Left lobe of liver (tissue), 2 donors: ENCODE measurements at places on chromosomes 4 and X.

GRCh38 chr4:105236202-105236915 is 89.7 kb downstream of the TET2 start:
- no peak for DNase-seq

DNA sequence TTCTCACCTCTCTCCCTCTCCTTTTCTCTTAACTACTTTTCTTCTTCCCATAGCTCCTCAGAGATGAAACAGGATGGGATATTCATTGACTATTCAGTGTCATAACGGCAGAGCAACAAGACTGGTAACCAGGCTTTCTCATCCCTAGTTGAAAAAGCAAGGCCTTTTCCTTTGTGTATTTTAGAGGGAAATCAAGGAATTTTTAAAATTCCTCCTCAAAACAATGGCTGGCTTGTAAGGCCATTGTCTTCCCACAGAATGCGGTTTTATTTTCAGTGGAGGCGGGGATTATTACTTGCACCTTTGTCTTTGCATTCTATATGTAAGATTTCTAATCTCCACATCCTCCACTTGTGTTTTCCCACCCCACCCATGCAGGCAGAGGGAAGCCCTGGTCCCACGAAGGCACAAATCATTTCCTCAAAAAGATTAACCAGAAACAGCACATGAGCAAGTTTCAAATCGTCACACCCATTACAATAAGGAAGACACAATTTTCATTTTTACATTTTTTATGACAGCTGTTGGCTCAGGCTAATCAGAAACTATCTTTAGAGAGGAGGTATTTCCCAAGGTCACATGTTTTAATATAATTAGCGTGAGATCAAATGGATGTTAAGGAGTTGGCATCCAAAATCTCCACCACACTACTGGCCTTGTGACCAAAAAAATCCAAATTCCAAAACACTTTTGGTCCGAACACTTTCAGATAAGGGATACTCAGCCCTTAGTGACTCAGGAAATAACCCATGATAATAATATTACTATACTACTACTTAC is 53.0 kb upstream of the KDR start:
- DNase-seq, result no peak

DNA sequence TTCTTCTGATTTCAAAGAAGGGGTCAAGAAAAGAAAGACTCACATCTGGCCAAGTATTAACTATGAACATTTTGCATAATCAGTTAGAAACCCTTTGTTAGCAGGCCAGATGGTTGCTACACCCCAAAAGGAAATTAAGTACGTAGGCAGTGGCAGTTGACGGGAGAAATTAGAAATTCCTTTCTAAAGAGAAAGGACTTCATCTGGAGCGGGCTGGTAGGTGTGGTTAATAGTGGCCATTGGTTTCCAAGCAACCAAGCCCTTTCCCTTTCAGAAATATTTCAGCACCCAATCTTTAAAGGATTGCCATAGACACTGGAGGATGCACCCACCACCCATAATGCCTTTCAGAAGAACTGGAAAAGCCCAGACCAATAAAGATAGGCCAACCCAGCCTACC is 235.7 kb upstream of the LDB2 start:
- DNase-seq, result no peak

- DNase-seq, result no peak
Measured at GRCh38 chrX:87728024-87728423, 210.4 kb downstream of the KLHL4 start.

DNA sequence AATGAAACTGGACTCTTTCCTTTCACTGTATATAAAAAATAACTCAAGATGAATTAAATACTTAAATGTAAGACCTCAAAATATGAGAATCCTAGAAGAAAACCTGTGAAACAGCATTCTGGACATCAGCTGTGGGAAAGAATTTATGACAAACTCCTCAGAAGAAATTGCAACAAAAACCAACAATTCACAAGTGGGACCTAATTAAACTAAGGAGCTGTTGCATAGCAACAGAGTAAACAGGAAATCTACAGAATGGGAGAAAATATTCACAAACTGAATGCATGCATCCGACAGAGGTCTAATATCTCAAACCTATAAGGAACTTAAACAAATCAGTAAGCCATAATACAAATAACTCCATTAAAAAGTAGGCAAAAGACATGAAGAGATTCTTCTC is 851.7 kb upstream of the PCDH10 start:
- DNase-seq, result no peak

DNA sequence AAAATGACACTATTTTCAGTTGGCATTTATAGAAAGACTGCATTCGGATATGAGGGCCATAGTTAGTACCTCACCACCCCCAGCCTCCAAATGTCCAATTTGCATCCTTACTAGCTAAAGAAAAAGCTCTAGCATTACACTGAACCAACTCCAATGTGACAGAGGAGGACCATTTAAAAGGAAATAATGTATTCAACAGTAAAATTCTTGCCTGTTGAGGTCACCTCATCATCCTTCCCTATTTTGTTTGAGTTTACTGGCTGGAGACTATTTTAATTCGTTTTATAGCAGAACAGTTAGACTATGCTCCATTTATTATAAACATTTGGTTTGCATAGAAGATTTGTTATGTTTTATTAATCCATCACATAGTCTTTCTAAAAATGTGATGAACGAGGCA is 88.2 kb upstream of the PPARGC1A start:
- DNase-seq, result no peak

GRCh38 chr4:52664479-52664878 is 5.4 kb upstream of the USP46 start:
- DNase-seq, result no peak

- no peak for DNase-seq
Measured at GRCh38 chr4:6964858-6965257, 55.2 kb downstream of the TBC1D14 start.

GRCh38 chrX:47235691-47236103 is 2.9 kb downstream of the USP11 start:
- no peak for DNase-seq

DNA sequence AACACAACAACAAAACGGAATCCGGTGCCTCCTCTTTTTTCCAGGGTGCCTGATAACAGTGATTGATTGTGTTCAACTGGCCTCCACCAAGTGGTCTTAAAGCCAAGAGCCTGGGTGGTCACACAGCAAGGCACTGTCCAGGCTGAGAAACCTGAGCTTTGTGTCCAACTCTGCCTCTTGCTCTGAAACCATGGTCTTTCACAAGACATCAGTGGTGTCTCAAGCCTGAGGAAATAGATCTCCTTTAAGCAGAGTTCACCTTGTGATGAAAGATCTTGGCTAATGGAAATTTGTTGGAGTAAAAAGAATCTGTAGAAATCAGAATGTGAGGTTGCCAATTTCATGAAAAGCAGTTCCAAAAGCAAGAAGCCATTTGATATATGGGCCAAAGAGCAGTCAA is 47.3 kb upstream of the ACSL1 start:
- no peak for DNase-seq

GRCh38 chr4:153448003-153448731 is 18.0 kb upstream of the TMEM131L start:
- DNase-seq, result no peak

GRCh38 chr4:8540586-8540985 is 39.6 kb upstream of the GPR78 start:
- no peak for DNase-seq

DNA sequence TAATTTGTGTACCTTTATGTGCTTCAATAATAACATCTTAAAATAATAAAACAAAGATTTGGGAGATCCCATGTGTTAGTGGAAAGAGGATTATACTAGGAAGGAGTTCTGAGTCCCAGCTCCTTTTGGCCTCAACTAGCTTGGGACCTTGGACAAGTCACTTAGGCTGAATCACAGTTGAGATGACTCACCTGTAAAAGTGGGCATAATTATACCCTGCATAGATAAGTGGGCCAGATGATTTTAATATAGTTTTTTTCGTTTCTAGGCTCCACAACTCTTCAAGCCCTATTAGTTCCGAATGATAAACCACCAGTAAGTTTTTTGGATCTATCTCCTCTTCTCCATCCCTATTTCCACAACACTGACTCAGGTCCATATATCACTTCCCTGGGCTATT is 131.8 kb downstream of the ENOX2 start:
- DNase-seq, result no peak

DNA sequence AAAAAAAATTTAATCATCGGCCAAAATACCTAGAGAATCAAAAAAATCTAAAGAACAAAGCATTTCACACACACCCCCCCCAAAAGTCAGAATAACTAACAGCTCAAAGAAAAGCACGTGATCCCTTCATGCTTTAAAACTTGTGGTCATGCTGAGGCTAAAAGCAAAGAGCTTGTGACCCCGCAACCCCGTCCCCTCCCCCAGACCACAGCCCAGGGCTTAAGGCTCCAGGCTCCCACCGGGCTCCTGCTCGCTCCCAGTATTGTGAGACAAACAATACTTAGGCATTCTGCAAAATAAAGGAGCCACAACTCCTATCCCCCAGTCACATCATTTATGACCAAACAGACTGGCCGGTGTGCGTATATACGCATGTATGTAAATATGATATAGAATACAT is 62.1 kb upstream of the CCDC160 start:
- DNase-seq, result no peak

GRCh38 chr4:25991340-25991739 is 77.3 kb downstream of the SMIM20 start:
- no peak for DNase-seq

- no peak for DNase-seq
Measured at GRCh38 chr4:114688059-114688458, 89.5 kb downstream of the UGT8 start.

- DNase-seq, result peak; percentile 60
Measured at GRCh38 chrX:154051201-154051810, 31.6 kb upstream of the IRAK1 start.

- no peak for DNase-seq
Measured at GRCh38 chr4:107156443-107156842, 120.3 kb upstream of the DKK2 start.

DNA sequence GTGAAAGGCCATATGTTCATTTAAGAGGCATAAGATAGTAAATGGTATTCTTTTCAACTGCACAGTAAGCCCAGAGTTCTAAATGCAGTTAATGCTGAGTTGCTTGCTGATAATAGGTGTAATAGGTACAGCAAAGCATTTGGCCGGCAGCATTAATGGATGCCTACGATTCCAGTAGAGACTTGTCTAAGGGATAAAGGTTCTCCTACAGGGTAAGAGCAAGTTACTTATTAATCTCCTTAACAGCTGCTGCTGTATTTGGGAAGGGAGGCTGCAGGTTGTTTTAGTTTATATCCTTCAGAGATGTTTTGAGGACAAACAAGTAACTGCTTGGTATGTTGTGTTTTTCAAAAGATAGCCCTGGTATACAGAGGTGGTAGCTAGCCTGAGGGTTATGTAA is 16.8 kb downstream of the TSPAN7 start:
- no peak for DNase-seq

GRCh38 chrX:104270916-104271512 is 16.3 kb upstream of the ESX1 start:
- peak; percentile 58 for DNase-seq

- DNase-seq, result no peak
Measured at GRCh38 chr4:113945906-113946305, 33.5 kb downstream of the ARSJ start.

- no peak for DNase-seq
Measured at GRCh38 chr4:83605744-83606172, 69.8 kb downstream of the GPAT3 start.

- DNase-seq, result no peak
Measured at GRCh38 chrX:48813644-48814043, 11.8 kb downstream of the HDAC6 start.

DNA sequence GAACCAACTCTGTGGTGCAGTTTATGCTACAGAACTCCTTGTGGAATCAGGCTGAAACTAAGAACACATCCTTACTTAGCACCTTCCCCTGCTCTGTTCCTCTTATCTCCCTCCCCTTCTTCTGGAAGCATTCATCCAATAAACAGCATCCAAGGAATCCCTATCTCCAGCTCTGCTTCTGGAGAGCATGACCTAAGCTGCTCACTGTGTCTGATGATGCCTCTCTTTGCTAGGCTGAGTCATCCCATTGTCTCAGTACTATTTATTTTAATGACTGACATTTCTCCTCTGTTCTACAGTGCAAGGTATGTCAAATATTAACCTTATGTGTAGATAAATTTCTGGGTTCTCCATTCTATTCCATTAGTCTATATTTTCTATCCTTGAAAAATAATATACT is 71.2 kb downstream of the BEND2 start:
- DNase-seq, result no peak

DNA sequence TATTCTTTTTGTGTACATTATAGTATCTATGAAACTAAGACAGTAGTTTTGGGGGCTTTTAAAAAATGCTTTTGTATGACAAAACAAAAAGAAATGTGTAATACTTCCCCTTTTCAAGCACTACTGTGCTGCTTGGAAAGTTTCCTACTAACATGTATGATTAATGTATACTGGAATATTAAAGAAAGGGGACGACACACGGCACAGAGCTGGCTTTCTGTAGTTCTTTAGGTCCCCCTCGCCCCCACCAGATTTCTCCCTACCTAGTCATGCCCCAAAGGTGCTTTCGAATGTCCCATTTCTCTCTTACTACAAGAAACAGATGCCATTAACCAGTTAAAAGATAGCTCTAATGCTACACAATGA is 1.6 kb upstream of the AP1S2 start:
- no peak for DNase-seq

- no peak for DNase-seq
Measured at GRCh38 chr4:87717276-87718031, 67.4 kb downstream of the DMP1 start.

GRCh38 chr4:36320117-36320896 is 38.9 kb downstream of the DTHD1 start:
- no peak for DNase-seq

- DNase-seq, result no peak
Measured at GRCh38 chr4:146650034-146650433, 11.3 kb downstream of the POU4F2 start.

- DNase-seq, result peak; percentile 55
Measured at GRCh38 chrX:50812995-50813842, 775 bp downstream of the SHROOM4 start.

DNA sequence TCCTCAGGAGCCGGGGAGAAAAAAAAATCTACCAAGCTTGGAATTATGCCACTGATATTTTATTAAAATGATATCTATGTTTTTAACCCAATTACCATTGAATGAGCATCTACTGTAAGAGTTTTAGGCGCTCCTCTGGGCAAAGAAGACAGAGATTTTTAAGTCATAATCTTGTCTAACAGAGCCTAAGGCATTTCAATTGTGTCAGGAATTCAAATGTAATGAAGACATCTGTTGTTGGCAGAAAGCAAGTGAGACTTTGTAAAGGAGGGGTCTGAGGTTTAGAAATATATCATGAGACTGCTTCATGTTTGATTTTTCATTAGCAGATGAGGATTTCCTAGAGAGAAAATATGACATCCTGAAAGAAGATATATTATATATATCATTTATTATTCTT is 1158.1 kb downstream of the FSTL5 start:
- DNase-seq, result no peak

- no peak for DNase-seq
Measured at GRCh38 chr4:34176609-34177008, 2067.7 kb downstream of the ARAP2 start.

GRCh38 chrX:107561468-107562215 is 66.7 kb upstream of the PRPS1 start:
- no peak for DNase-seq
